ENCODE measurements at places on chromosomes 16 and 17.

DNA sequence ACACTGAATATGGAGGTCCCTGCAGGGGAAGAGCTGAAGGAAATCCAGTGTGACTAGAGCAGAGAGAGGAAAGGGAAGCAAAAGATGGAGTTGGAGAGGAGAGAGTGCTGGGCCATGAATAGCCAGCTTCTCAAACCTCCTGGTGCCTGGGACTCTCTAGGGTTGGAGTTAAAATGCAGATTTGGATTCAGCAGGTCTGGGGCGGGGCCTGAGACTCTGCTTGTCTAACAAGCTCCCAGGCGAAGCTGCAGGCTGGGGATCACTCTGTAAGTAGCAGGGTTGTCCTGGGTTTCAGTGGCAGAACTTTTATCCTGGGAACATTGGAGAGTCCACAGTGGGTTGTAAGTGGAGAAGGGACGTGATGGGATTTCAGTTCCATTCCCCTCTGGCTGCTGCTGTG lies 103.4 kb upstream of the PLCG2 start:
- DNase-seq: no peak

GRCh38 chr16:68737046-68737729 lies at the start of gene CDH1:
Gene CDH1 (plus strand): TSS chr16:68737292. CDS start chr16:68737416, 124 bp downstream.
- DNase-seq: peak; percentile 66

- no peak for DNase-seq
These were observed 28.8 kb upstream of the CCL22 start for GRCh38 chr16:57329718-57330327.

DNA sequence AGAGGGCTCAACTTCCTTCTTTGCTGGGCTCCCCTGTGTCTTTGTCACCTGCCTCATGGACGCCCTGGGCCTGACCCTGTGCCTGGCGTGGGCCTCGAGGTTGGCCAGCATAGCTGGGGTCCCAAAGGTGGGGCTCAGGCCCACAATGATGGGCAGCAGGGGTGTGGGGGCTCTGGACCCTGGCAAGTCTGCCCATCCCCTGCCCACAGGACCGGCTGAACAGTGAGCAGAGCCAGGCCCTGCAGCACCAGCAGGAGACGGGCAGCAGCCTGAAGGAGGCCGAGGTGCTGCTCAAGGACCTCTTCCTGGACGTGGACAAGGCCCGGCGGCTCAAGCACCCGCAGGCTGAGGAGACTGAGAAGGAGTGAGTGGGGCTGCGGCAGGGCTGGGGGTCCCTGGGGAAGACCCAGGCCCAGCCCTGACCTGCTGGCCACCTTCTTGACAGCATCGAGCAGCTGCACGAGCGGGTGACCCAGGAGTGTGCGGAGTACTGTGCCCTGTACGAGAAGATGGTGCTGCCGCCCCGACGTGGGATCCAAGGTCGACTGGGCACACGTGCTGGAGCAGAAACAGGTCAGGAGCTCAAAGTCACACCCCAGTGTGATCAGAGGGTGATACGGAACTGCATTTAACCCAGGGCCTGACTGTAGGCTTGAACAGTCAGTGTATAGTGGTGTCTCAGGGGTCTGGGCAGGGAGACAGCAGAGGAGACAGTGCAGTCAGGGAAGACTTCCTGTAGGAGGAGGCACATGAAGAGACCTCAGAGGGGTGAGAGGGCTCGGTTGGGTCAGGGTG lies 3.8 kb downstream of the EVPLL start:
- DNase-seq: no peak

- no peak for DNase-seq
These were observed 45.9 kb downstream of the SREBF1 start for GRCh38 chr17:17790637-17791464.

DNA sequence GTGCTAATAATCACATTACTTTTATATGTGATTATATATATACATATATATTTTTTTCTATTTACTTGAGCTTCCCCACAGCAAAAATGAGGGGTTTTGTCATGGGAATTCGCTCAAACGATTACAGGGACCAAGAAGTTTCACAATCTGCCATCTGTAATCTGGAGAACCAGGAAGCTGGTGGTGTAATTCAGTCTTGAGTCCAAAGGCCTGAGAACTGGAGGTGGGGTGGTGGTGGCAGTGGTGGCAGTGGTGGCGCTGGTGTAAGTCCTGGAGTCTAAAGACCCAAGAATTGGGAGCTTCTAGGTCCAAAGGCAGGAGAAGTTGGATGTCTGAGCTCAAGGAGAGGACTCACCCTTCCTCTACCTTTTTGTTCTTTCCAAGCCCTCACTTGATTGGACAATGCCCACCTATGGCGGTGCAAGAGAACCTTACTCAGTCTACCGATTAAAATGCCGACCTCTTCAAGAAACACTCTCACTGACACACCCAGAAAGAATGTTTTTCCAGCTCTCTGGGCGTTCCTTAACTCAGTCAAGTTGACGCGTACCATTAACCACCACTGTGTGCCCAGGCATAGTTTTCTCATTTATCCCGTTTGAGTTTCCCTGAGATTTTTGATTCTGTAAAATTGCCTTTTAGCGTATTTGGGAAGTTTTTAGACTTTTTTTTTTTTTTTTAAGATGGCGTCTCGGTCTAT lies 31.9 kb downstream of the POLR2A start:
- DNase-seq: no peak

- DNase-seq: no peak
These were observed 198.8 kb upstream of the CACNG5 start for GRCh38 chr17:66636111-66636510.

- DNase-seq: no peak
These were observed 2.3 kb upstream of the CBX2 start for GRCh38 chr17:79775632-79776031.

DNA sequence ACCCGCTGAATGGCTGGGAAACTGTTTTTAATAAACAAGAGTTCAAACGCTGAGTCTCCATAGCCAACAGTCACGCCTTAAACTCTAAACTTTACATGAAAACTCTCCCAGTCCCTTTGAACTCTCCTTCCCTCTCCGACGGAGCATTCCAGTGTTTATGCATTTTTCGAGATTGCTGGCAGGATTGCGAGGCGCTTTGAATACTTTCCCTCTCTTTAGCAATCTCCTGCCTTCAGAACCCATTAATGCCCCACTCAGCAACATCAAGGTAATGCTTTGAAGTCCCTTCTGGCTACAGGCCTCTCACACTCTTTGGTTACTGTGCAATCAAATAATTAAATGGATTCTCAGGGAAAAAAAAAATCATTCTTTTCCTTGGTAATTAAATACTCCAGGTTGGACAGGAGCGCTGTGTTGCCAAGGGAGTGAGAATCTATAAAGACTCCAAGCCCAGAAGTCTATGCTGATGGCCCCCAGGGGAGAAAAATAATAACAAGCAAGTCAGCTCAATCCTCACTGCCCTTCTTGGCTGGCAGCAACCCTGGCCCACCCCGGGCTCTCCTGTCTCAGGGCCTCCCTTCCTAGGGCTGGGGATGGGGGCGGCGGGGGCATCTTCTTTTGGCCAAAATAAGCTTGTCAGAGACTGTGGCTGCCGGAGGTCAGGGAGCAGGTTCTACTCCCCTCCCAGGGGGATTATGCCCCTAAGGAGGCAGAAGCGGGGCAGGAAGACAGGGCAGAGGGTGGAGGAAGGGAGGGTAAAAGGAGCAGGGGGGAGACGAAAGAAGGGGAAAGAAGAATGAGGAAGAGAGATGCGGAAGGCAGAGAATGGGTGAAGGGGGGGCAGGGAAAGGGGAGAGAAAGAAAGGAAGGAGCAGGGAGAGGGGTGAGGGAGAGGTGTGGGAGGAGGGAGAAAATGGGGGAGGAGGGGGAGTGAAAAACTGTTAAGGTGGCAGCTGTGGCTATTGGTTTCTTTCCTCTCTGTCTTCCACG lies 45.2 kb downstream of the AXIN2 start:
- no peak for DNase-seq

GRCh38 chr17:57034807-57035754 lies 50.0 kb upstream of the AKAP1 start:
- DNase-seq: no peak

DNA sequence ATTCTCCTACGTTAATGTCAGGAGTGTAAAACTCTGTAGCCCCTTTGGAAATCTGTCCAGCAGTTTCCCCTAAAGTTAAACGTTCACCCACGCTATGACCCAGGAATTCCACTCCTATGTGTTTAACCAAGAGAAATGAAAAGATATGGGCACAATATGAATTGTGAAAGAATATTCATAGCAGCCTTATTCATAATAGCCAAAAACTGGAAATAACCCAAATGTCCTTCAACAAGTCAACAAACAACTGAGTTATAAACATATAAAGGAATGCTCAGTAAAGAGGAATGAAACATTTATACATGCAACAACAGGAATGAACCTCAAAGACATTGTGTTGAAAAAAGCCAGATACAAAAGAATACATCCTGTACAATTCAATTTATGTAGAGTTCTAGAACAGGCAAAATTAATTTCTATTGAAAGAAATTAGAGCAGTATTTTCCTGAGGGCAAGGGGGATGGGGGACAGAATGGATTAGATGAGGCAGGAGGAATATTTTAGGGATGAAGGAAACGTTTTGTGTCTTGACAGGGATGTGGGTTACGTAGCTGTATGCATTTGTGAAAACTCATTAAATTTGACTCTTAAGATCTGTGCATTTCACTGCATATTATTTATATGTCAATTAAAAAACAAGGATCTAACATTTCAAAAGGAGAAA lies 286.7 kb upstream of the CDH5 start:
- no peak for DNase-seq
